H9 (cell line): ENCODE measurements at places on chromosomes 16 and 17. TPM values are rescaled to one million over a fixed set of nuclear protein-coding genes. Genes with fewer than 3 reads are reported as not detected.

The C16orf89 gene
- 2.0 and 2.5 TPM in 2 replicates for total RNA-seq

The HS3ST3A1 gene
- 3.2 and 3.4 TPM in 2 replicates for total RNA-seq

- DNase-seq: no peak
These were observed 44.3 kb upstream of the PSMD7 start for GRCh38 chr16:74252329-74252728.

DNA sequence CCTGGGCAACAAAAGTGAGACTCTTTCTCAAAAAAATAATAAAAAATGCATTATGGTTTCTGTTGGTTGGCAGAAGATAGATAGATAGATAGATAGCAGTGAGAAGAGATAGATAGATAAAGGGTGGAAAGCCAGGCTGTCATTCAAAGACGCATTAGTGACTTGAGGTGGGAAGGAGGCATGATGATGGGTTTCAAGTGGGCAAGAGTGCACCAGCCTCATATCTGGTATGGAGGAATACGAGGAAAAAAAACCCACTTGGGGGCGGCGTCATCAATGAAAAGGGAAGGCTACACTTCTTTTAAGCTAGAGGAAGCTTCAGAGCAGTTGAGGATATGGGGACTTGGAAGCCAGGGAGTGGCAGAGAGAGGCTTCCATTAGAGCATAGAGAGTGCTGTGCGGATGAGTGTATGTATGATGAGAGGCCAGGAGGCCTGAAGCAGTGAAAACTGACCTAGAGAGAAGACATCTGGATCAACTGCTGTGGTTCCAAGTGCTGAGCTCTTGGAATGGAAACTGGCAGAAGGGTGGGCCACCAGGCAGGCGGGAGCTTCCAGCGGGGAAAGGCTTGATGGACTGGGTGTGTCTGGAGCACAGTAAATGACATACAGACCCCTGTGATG, 31.8 kb downstream of the CEP95 start:
- no peak for DNase-seq

DNA sequence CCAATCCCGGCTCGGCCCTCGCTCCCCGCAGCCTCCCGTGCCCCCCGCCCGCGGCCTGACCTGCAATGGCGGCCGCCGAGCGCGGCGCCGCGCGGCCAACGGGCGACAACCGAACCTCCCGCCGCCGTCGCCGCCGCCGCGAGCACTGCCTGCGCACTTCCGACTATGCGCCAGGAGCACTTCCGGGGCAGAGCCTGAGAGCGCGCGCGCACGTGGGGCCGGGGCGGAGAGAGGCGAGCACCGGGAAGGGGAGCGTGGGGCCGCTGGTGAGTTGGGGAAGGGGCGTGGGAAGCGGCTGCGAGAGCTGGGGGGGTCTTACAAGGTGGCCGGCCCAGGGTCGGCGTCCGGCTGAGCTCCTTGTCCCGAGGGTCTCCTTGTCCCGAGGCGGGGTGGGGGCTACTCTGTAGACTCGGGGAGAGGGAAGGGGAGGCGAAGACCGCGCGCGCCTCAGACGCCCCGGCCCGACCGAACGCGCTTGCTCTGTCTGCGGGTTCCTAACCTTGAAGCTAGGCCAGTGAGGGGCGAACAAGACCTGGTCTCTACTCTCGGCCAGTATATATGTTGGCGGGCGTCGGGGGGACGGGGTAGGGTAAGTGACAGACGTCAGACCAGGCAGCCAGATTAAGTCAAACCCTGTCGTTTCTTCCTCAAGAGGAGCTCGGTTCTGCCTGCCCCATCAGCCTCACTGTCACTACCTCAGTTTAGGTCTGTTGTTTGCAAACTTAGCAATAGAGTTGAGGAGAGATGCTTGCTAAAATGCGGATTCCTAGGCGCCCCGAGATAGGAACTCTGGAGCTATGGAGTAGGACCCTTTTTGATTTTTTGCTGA, at the start of the genes CHTF8 and UTP4:
CHTF8 (minus strand) TSS at position 165 of the 829 bp plus-strand sequence. CDS start 11,130 bp downstream, outside the sequence.
UTP4 (plus strand) TSS at position 226 of the 829 bp plus-strand sequence. CDS start 811 bp downstream, outside the sequence.
- DNase-seq: peak; percentile 85

DNA sequence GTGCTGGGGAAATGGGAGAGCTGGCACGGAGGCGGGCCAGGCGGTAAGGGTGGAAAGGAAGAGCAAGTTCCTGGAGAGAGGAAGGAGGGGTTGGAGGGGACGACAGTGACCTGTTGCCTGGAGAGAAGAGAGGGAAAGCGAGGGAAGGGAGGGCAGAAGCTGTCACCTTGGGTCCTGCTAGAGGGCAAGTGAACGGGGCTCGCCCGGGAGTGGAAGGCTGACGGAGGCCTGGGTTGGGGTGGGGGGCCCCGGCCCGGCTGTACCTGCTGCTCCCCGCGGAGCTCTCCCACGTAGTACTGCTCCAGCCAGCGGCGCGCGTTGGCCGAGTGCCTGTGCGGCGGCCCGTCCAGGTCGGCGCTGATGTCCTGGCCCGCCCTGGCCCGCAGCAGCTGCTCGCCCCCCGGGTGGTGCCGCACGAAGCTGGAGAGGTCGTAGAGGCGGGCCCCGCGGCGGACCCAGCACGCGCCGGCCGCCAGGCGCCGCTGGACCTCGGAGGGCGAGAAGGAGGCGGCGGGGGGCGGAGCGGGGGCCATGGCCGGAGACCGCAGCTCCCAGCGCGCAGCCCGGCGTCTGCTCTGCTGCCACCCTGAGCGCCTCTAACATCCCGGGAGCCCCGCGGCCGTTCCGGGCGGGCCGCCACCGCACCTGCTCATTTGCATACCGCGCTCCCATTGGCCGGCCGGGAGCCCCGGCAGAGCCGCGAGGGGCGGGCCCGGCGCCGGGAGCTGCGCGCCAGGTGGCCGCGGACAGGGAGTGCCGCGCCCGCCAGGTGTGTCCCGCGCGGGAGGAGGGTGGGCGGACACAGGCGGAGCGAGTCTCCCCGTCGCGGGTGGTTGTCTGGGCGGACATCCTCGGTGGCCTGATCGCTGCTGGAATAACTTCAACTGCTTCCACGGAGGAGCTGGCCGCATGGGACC, at the start of gene FA2H:
FA2H (minus strand) TSS at position 598 of the 917 bp plus-strand sequence; CDS start at position 533, 65 bp downstream.
- peak; percentile 94 for DNase-seq
